Liver (tissue), 10 donors: ENCODE measurements at places on chromosomes 2 and 18. TPM values are rescaled to one million over a fixed set of nuclear protein-coding genes. Genes with fewer than 3 reads are reported as not detected.

EGR4 gene
- not detected for total RNA-seq

FBLN7 gene
- total RNA-seq = 1.6 TPM

ANKRD29 gene
- 0.50 TPM for total RNA-seq

SFTPB gene
- not detected for total RNA-seq

NOL4 gene
- 0.65 TPM for total RNA-seq

CTAGE1 gene
- not detected for total RNA-seq

ITGA4 gene
- total RNA-seq = 6.4 TPM

MAP3K19 gene
- not detected for total RNA-seq

TMEM37 gene
- 30.3 TPM for total RNA-seq

IGFBP5 gene
- 43.4 TPM for total RNA-seq

MAB21L4 gene
- 0.65 TPM for total RNA-seq

DNA sequence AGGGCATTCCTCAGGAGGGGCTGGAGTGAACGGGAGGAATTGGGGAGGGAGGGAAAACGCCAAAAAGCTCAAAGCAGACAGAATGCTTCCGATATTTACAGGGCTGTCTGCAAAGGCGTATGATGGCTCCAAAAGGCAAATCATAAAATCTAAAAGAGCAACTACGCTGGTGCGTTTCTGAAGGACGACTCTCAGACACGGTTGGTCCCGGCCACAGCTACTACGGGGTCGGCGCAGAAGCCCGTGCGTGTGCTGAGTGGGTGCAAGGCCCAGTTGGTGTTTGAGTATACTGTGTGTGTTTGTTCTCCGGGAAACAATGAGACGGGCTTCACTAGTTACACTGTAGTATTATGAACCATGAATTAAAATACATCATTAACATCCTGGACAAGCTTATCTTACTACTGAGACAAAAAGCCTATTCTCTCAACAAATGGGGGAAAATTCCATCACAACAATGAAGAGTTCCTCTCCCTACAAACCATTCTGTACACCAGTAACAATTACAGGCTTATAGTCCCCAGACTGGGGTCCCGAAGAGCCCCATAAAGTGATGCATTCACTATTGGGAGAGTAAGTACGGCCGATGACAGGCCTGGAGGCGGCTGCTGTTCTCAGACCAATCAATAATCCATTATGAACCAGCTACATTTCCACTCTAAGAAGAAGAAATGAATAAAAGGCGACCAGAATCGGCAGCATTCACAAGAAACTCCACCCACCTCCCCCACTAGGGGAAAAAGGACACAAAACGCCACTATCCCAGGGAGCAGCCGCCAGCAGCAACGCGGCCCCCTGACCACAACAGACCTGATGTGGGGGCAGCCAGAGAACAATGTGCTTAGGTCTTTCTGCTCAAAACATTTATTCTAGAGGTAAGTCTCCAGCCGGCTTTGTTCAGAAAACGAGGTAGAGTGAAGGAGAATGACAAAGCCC, 43.4 kb downstream of the ZNF516 start:
- peak; percentile 32 for DNase-seq

- DNase-seq = no peak
Measured at GRCh38 chr2:54691445-54692135, 31.9 kb upstream of the EML6 start.

GRCh38 chr2:53903011-53903410, 43.2 kb upstream of the GPR75 start:
- DNase-seq = no peak

GRCh38 chr2:169977530-169977929, 150.3 kb downstream of the UBR3 start:
- DNase-seq = no peak

GRCh38 chr2:45040786-45041185, 31.5 kb upstream of the SIX2 start:
- no peak for DNase-seq

DNA sequence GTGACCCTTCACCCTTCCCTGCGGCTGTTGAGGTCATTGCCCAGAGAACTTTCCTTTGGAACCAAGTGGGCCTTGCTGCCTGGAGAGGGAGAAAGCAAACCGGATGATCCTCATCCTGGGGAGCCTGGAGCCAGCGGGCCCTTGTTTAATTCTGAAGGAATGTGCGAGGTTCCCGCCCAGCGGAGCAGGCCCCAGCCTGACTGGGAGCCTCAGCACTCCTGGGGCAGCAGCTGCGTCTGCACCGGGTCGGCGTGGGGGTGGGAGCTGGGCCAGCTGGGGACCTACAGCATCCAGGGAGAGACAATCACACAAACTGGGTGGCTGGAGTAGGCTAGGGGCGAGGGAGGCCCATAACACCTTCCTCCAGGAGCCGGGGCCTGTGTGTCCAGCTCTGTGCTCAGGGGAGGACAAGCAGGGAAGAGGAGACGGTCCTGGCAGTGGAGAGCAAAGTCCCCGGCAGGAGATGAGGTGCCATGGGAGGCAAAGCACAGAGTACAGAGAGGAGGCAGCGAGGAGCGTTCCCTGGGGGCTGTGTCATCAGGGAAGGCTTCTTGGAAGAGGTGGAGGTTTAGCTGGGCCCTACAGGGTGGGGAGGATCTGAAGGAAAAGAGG, 61.9 kb upstream of the HAAO start:
- DNase-seq = peak; percentile 47

GRCh38 chr2:27042159-27042661, 9.3 kb upstream of the AGBL5 start:
- DNase-seq = no peak

DNA sequence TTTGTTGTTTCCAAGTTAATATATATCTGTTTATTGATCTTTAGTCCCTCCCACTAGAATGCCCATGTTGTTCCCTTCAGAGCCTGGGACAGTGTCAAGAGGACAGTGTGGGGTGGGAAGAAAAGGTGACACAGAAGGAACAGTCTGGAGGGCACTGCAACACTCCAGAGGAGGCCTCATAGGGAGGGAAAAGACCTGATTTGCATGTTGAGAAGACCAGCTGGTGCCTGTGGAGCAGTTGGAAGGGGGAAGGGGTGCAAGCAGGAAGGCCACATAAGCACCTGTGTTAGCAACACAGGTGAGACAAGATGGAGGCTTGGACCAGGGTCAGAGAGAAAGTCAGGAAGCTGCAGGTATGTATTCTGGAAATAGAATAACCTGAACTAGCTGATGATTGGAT, 48.1 kb upstream of the FHOD3 start:
- DNase-seq = no peak

DNA sequence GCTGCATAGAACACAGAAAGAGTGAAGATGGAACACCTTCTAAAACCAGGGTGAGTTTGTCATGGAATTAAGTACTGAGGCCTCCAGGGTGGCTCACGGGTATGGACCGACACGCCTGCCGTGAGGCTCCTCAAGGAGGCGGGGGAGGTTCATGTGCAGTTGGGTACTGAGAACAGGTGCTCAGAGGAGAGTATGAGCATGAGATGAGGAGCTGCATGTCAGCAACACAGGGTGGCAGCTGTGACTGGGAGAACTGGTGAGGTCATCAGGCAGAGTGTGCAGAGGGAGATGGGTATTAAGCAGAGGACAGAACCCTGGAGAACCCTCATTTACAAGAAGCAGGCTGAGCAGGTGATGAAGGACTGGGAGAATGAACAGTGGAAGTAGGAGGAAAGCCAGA, 63.2 kb upstream of the KLHL29 start:
- DNase-seq = no peak

GRCh38 chr2:110106642-110107041, 9.0 kb downstream of the MALL start:
- no peak for DNase-seq

DNA sequence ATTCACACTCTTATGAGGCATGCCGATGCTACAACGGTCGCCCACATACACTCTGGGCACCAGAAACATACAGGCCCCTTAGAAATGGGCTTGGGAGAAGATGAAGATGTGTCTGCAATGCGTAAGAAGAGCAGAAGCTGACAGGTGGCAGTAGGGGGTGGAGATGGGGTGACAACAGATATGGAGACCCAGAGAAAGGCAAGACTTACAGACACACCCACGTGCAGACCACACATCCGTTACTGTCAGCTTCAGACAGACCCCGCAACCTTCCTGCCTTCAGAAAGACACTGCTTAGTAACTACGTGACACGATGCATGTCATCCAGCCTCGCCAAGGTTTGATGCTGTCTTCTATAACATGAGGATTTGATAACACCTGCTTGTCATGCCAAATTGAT, 89.5 kb downstream of the ZFP36L2 start:
- DNase-seq = no peak

DNA sequence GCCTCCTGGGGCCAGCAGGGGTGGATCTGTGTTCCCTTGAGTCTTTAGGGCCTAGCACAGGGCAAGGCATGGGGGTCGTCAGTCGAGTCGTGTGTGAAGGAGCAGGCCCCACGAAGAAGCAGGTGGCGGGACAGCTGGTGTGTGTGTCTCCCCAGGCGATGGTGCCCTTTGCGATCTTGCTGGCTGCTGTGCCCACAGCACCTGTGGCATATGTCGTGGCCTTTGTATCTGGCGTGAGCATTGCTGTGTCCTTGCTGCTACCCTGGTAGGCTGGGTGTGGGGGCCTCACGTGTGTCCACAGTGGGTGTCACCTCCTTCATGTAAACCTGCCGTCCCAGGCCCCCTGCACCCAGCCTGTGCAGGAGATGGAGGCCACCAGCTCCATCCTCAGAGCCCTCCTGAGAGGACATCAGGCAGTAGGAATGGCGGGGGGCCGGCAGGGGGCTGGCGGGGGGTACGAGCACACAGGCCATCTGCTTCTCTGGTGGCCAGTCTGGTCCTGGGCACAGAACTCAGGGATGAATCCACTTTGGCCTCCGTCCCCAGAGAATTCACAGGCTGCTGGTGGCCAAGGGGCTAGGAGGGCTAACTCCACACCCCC, 13.2 kb downstream of the MFSD2B start:
- no peak for DNase-seq

DNA sequence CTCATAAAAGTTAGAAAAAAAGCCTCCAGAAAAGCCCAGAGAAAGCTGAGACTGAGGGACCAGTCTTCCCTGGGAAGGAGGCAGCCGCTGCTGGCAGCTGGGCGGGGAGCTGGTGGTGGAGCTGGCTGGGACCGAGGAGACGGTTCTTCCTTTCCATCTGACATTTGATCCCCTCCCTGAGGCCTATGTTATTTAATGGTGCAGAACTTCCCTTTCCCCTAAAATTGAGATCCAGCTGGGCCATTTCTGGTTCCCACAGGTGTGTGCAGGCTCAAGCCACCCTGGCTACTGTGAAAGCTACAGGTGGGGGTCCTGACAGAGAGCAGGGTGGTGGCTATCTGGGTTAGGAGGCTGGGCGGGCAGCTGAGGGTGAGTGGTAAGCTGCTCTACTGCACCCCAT, 81.5 kb upstream of the FZD7 start:
- DNase-seq = no peak

- DNase-seq = no peak
Measured at GRCh38 chr2:113253453-113253852, 25.3 kb downstream of the PAX8 start.

GRCh38 chr2:216909541-216910210, 49.8 kb upstream of the TNP1 start:
- no peak for DNase-seq

GRCh38 chr2:190805843-190806242, 74.8 kb upstream of the GLS start:
- DNase-seq = no peak

- no peak for DNase-seq
Measured at GRCh38 chr2:139218181-139218580, 438.0 kb upstream of the NXPH2 start.

GRCh38 chr2:29697715-29698114, 223.7 kb downstream of the ALK start:
- no peak for DNase-seq

GRCh38 chr2:59575191-59575590, 978.3 kb downstream of the BCL11A start:
- DNase-seq = no peak

DNA sequence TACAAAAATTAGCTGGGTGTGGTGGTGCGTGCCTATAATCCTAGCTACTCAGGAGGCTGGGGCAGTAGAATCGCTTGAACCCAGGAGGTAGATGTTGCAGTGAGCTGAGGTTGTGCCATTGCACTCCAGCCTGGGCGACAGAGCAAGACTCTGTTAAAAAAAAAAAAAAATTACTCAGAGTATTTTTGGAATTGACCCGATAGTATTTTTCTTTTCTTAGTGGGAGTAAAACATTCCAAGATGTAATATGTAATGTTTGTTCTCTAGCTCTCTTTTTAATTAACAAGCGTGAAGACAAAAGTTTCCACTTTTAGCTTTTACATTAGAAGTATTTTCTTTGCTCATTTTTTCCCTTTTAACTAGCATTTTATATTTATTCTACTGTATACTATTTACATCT, 12.0 kb upstream of the TMEM18 start:
- no peak for DNase-seq

DNA sequence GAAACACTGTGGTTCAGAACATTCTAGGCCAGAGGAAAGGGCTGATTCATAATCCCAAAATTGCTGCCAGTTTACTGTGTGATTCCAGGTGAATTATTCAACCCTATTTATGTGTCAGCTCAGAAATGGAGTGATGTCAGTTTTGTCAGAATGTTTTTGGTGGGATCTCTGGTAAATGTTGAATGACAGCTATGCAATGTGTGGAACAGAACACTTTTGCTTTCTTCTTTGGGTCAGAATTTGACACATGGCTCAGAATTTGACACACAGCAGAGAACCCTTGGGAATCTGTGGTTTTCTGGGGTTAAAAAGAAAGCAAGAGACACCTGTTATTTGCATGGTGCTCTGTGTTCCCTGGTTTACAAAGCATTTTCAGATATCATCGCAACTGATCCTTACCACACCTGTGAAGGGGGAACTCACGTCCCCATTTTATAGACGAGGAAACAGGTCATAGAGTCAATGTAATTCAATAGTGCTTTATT, 1.6 kb upstream of the MTA3 start:
- no peak for DNase-seq

GRCh38 chr2:224579411-224579810, 5.8 kb downstream of the CUL3 start:
- no peak for DNase-seq

- DNase-seq = no peak
Measured at GRCh38 chr18:64180617-64181016, 31.7 kb upstream of the LINC00305 start.

- no peak for DNase-seq
Measured at GRCh38 chr2:24907116-24907515, 12.9 kb downstream of the ADCY3 start.

GRCh38 chr2:161283926-161284325, 24.3 kb upstream of the PSMD14 start:
- no peak for DNase-seq

DNA sequence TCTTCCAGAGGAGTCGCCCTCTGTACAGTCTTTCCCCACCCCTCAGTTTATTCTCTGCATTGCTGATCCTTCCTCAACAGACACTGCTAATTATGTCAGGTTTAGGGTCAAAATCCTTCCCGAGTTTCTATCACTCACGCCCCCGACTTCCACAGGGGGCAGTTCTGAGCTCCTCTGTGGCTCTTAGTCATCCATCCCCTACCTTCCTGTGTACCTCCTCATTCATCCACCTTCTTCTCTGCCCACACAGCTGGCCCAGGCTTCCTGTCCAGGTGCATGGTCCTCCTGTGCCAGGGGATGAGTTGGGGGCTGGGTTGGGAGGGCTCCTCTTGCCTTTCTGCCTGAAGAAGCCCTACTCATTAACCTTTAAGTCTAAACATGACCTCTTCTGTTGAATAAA, 202.9 kb downstream of the ARL4C start:
- no peak for DNase-seq
